ENCODE measurements at places on chromosomes 12 and 14.

GRCh38 chr12:113861708-113862312, 104.3 kb downstream of the RBM19 start:
- DNase-seq: no peak

GRCh38 chr14:86050757-86051156, 520.8 kb downstream of the FLRT2 start:
- no peak for DNase-seq

GRCh38 chr12:2261708-2262107, 208.9 kb downstream of the CACNA1C start:
- DNase-seq: no peak

DNA sequence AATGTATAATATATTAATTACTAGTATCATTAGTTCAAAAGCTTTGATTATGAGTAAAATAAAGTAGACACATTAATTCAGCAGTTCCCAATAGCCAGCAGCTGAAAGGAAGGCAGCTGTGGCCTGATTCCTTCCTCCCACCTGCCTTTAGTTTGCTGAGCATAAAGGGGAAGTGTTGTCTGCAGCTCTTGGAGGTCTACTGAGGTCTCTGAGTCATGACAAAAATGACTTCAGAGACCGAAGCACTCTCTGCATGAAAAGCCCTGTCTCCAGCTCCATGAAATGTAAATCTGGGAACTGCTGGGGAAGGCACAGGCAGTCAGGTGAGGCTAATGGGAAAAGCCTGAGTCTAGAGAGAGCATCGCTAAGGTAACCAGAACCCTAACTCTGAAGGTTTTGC, 165.4 kb downstream of the NRXN3 start:
- no peak for DNase-seq

DNA sequence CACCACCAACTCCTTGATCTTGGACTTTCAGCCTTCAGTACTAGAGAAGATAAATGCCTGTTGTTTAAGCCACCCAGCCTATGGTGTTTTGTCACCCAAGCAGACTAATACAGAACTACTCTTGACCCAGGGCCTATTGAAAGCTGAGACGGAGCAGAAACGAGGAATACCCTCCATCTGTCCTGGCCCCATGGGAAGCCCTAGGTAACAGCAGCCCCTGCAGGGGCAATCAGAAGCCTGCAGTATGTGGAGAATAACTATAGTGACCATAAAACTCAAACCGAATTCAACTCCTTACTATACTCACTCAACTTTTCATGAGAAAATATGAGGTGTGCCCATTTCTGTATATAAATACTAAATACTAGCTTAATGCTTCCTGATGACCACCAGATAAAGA, 307.4 kb downstream of the NUAK1 start:
- DNase-seq: no peak

- DNase-seq: no peak
These were observed 53.4 kb upstream of the PWP1 start for GRCh38 chr12:107632246-107632645.

DNA sequence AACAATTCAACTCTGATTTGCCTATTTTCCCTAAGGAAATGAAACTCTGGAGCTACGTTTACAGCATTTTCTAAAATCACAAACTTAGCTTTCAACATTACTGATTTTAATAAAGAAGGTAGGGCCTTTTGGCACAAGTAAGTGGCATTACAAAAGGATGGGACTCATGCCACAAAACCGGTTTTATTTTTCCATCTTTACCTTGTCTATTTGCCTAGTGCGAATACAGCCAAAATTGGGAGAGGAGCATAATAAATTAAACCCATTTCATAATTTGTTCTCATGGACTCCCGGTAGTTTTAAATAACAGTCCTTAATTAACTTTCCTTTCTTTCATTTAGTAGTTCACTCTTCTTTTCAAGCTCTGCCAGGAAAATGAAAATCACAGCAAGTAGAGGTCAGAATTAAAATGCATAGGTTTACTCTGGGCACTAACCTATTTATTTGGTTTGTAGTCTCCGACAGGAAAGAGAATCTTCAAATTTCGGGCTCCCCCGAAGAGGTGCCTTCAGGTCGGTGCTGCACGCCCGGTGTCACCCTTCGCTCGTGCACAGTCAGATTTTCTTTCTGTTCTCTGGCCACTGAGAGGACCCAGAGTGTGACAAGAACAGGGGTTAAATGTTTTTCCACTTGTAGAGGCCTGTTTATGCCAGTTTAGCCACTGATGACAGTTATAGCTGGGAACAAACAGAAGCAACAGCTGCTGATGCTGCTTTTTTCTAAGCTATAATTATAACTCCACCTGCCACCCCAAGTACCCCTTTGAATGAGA, at the start of gene BEST3:
TSS of gene BEST3 (minus strand) at position 535 of the 772 bp plus-strand sequence. CDS start 1,505 bp downstream, outside the sequence.
- DNase-seq: no peak

DNA sequence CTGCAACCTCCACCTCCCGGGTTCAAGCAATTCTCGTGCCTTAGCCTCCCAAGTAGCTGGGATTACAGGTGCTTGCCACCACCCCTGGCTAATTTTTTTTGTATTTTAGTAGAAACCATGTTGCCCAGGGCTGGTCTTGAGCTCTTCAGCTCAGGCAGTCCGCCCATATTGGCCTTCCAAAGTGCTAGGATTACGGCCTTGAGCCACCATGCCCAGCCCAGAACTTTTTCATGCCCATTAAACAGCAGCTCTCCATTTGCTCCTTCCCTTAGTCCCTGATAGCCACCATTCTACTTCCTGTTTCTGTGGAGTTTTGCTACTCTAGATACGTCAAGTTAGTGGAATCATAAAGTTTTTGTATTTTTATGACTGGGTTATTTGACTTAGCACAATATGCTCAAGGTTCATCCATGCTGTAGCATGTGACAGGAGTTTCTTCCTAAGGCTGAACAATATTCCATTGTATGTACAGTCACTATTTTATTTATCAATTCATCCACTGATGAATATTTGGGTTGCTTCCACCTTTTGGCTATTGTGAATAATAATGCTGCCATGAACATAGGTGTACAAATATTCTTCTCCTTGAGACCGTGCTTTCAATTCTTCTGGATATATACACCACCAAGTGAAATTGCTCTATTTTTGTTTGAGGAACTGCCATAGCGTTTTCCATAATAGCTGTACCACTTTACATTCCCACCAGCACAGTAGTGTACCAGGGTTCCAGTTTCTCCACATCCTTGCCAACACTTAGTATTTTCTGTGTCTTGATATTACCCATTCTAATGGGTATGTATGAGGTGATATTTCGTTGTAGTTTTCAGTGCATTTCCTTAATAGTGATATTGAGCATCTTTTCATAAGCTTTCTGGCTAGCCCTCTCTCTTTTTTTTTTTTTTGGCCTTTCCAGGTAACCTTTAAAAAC, 15.0 kb downstream of the ATF1 start:
- DNase-seq: no peak

DNA sequence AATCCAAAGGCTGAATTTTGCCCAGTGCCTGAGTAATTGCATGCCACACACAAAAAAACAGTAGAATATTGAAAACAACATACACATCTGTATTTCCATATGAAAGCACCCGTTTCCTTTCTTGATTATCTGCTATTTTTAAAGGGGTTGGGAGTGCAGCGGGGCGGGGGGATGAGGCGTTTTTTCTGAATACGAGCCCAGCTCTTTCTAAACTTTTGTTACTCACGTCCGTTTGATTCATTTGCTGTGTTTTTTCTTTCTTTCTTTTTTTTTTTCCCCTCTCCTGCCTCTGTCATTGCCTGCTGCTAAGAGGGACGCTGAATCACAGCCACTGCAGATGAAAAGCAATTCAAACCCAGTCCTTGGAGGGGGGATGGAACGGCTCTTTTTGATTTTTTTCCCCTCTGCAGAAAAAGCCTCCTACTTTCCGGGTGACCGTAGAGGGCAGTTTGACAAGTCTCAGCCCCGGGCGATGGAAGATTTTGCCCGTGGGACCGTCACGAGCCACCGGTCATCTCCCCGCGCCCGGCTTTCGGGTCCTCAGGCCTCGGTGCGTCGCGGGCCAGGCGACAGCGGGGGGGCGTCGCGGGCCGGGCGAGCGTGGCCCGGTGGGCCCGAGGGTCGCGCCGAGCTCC, 572 bp upstream of the RASSF8 start:
- DNase-seq: peak; percentile 57

DNA sequence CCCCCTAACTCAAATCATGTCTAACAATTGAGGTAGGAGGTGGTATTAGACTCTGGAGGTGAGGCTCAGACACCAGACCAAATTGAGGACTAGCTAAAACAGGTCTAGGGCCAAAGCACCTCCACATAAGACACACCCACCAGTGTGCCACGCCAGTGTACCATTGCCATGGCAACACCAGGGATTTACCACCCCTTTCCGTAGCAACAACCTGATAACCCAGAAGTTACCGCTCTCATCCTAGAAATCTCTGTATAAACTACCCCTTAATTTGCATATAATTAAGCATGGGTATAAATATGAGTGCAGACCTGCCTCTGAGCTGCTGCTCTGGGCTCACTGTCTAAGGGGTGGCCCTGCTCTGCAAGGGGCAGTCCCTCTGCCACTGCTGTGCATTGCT, 57.4 kb upstream of the PPP2R5C start:
- peak; percentile 50 for DNase-seq

DNA sequence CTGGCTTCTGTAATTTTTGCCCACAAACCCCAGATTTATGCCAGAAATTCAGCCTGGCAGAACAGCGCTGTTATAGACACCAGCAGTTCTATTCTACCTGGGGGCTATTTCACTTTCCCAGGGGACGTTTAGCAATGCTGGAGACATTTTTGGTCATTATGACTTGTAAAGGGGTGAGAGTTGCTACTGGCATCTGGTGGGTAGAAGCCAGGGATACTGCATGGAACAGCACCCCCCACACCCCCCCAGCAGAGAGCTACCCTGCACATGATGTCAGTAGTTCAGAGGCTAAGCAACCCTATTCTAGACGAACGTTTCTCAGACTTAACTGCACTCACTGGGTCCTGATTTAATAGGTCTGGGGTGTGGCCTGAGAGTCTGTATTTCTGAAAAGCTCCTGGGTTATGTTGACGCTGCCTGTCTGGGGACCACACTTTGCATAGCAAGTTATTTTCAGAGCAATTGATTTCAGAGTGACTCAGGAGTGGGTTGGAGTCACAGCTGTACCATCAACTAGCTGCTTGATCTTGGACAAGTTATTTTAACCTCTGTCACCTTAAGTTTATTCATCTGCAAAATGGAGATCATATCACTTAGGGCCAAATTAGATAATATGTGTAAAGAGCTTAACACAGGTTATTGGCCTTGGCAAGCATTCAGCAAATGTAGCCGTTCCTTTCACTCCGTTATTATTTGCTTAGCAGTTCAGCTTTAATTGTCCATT, 48.5 kb downstream of the CHST11 start:
- DNase-seq: no peak

- no peak for DNase-seq
These were observed 33.2 kb upstream of the HELB start for GRCh38 chr12:66269142-66269541.

- DNase-seq: peak; percentile 94
These were observed 37.6 kb downstream of the PACS2 start for GRCh38 chr14:105351920-105352851.

DNA sequence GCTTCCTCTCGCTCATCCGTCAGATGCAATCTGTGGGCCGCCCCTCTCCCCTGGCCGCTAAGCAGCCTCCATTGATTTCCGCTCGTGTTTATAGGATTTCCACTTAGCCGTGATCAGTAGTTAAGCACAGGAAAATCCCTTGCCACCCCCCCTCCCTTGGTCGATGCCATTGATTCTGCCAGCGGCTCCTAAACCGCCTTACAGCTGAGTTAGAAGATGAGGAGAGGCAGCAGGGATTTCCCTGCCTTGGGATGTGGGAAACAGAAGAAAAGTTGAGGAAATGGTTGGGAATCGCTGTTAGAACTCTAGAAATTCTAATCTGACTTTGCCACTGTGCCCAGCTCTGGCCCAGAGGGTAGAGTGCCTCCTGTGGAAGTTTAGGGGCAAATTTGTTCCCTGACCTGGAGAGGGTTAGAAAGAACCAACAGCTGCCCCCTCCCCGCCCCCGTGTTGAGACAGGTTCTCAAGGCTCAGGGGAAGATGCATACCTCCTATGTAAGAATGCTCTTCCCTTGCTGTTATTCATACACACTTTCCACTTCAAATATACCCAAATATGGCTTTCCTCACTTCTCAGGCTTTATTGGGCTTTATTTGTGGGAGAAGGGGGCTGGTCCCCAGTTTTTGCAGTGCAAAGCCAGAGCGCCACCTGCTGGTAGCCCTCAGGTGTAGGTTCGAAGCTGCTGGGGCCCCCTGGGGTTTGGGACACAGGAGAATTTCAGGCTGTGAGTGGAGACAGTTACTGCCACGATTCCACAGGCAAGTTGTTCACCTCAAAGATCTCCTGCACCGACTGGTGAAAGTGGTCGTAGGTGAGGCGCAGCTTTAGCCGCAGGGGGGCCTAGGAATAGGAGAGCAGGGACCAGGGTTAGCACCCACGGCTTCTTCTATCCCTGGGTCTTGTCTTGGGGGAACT, 3.2 kb downstream of the THTPA start:
- DNase-seq: peak; percentile 84

GRCh38 chr12:58621126-58621525, 299.2 kb downstream of the LRIG3 start:
- no peak for DNase-seq

DNA sequence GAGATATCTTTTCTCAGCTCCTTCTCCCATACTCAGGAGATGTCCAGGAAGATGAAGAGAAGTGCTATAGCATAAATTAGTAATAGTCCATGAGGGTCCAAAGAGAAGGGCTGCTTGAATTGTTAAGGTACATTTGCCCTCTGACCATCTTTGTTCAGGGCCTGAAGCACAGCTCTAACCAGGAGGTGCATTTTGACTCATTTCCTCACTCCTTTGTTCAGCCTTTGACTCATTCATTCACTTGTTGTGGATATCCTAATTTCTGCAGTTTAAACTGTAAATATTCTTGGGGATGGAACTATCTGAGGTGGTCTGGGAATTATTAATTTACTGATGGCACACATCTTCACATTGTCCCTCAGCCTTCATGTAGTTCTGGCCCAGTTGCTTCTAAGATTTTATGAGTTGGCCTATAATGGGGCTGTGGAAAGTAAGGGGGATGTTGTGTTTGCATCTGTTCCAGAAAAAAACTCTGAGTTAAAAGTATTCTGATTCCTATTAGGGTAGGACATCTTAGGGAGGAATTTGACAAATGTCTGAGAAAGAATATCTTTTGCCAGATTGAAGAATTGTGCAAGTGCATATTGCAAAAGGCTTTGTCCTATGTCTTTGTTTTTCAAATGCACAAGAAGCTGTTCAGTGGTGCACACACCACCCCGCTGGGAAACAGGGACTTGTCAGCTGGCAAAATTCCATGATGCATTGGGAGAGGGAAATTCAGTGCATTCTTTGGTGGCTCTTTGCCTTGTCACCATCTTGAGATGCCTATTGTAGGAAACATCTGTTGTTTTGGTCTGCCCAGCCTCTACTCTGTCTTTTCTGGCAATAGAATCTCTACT, 22.1 kb downstream of the SMOC1 start:
- no peak for DNase-seq

DNA sequence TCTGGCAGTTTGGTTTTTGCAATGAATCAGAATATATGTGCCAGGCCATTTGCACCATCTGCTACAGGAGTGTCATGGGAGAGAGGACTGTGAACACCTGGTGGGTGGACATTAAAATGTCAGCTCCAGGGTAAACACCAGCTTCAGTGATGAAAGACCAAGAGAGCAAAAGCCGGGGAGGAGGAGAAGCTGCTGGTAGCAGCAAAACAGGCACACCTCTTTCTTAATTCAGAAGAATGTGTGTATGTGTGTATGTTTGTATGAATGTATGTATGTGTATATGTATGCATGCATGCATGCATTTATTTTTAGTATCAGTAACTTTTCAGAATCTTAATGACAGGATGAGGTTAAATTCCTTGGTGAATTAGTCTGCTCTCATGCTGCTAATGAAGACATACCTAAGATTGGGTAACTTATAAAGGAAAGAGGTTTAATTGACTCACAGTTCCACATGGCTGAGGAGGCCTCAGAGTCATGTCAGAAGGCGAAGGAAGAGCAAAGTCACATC, 357.4 kb upstream of the PRICKLE1 start:
- no peak for DNase-seq
